GM12864 (cell line): ENCODE measurements at places on chromosomes 1 and 21.

DNA sequence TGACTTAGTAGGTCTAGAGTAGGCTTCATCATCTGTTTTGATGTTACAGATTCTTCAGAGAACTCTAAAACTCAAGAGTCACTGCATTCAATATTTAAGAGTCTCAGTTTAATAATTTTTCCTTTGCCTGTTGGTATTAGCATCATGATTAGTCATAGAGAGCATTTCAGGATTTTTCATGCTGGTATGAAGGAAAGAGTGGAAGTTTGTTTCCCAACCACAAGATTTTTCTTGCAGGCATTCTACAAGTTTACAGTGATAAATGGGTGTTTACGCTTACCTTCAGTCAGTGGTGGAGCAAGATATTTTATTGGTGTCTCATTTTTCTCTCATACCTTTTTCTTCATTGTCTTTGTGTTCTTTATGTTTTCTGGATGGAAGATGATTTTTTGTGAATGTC is 58.4 kb upstream of the MYOCOS start:
- DNase-seq = no peak

DNA sequence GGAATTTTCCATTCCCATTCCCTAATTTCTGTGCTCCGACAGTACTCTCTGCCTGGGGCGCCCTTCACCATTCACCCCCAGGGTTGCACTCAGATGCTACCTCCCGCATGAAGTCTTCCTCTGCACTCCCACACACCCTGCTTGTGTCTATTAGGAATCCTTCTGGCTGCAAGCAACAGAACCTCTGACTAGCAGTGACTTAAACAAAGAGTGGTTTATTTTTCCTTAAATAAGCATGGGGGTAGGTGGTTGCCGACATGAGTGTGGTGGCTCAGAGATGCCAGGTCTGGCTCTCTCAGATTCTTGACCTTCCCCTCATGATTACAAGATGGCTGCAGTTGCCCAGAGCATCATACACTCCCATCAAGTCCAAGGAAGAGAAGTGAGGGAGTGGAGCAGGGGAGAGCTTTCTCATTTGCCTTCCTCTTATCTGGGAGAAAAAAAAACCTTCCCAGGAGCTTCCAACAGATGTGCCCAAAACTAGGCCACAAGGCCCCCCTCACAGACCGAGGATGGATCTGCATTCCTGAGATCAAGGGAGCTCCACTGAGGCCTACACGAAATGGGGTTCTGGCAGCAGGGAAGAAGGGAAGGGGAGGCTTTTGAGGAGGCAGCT is 49.6 kb upstream of the LBR start:
- DNase-seq = no peak

- no peak for DNase-seq
Measured at GRCh38 chr1:200925831-200926230, 31.1 kb downstream of the INAVA start.

GRCh38 chr1:110210604-110211495 is 736 bp downstream of the KCNC4 start:
- no peak for DNase-seq

DNA sequence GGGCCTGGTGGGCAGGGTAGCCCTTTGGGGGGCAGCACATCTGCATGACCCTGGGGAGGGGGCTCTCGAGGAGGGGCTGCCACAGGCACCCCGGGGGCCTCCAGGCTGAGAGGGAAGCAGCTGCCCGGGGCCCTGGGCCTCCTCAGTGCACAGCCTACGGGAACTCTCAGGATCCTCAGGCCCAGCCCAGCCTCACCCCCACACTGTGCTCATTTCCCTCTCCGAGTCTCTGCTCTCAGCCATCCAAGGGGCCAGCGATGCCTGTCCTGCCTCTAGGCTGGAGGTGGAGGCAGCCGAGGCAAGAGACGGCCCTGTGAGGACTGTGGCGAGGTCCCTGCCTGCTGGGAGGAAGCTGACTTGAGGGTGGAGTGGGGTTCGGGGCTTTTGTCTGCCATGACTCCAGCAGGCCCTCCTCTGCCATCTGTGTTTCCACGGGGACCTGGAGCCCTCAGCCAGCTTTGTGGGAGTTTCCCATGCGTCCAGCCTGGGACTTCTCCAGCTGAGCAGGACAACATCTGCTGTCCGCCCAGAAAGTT is 7.2 kb upstream of the PLEKHG5 start:
- DNase-seq = no peak

DNA sequence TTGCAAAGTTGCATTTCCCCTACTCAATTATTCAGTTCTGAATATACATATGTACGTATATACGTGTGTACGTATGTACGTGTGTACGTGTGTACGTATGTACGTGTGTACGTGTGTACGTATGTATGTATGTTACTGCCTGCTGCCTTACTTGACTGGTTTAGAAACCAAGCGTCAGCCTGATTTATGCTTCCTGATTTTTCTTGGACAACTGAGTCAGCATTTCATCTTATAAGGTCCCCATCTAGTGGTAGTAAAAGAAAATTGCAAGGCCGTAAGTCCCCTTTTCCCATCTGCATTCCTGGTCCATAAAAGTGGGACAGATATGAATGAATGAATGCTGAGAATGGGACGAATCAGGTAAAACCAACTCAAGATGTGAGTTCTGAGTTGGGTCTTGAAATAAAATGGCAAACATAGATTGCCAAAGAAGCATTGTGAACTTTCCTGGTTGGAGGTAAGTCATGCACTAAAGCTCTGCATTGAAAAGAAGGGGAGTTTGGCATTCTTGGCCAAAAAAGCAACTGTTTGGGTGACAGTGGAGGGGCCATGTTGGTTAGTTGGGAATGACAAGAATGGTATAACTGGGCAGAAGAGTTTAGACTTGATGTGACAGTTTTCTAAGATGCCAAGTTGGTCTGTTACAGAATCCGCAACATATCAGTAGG is 76.4 kb upstream of the DNAH14 start:
- DNase-seq = no peak

- no peak for DNase-seq
Measured at GRCh38 chr1:90139837-90140236, 144.9 kb downstream of the ZNF326 start.

DNA sequence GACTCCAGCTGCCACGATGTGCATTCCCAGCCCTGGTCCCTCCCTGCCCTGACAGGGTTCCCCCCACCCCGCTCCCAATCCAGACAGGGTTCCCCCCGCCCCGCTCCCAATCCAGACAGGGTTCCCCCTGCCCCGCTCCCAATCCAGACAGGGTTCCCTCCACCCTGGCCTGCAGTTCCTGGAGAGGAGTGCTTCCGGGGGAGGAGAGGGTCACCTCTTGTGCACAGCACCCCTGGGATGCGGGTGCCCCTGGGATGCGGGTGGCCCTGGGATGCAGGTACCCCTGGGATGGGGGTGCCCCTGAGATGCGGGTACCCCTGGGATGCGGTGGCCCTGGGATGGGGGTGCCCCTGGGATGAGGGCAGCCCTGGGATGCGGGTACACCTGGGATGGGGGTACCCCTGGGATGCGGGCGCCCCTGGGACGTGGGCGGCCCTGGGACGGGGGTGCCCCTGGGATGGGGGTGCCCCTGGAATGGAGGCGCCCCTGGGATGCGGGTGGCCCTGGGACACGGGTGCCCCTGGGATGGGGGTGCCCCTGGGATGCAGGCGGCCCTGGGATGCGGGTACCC is 36.7 kb upstream of the SLC19A1 start:
- no peak for DNase-seq

DNA sequence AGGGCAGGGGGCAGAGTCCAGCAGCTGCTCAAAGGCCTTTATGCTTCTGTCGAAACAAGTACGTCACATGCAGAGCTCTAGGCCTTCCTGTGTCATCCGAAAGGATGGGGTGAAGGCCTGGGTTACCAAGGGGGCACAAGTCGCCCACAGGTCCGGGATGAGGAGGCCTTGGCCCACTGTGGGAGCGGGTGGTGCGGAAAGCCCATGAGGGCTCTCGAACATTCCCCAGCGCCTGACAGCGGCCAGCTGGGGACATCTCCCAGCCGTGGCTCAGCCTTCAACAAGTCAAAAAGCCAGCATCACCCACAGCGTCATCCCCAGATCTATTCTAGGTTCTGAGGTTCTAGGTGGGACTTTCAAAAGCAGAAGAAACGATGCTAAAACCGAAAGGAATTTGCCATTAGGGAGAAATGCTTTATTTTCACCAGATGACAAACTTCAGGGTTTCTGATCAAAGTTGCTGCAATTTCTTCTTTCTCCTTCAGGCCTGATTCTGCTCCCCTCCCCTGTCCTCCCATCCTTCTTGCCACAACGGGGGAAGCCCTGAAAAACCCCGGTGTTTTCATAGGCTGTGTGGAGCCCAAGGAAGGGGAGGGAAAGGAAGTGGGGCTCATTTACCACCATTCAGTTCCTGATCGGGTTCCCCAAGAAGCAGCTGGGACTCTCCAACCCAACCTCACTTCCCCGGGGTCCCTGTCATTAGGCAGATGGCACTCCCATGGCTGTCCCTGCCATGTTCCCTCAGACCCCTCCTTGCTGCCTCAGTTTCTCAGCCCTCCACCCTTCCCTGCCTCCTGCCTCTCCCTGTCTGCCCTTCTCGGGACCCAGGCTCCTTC is 17.6 kb downstream of the GPR137B start:
- peak; percentile 87 for DNase-seq

GRCh38 chr1:65758128-65758527 is 34.6 kb upstream of the PDE4B start:
- DNase-seq = no peak

DNA sequence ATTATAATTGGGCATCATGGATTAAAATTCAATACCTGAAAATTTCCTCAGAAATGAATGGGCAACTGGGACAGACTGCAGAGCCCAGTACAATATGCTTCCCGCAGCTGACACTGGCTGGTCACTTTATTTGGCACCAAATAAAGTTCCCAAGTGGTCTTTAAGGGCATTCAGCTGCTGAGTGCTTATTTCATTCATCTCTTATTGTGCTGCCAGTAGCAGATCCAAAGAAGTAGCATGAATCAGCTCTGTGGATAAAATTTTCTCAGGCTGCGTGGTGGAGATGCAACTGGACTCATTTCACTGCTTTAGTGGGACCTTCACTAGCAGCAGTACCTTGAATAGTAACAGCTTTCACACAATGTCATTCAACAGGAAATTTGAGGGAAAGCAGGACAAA is 226.3 kb upstream of the ADGRL2 start:
- DNase-seq = no peak

DNA sequence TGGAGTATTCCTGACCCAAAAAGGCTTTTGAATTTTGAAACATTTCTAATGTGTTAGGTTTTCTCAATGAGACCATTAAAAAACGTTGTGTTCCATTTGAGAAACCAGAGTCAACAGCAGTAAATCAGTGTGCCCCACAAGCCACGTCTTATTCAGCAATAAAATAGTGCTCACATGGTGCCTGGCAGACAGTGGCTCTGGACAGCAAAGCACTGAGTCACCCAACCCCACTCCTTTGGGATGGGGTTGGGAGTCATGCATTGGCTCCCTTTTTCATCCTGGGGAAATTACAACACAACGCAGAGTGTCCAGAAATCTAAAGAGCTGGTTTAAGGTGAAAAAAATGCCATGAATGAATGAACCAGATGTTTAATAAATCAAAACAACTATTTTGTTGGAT is 46.5 kb downstream of the KCNJ15 start:
- DNase-seq = no peak

- DNase-seq = no peak
Measured at GRCh38 chr1:154857441-154858215, 12.5 kb downstream of the KCNN3 start.

GRCh38 chr1:89331890-89332289 is 32.0 kb upstream of the GBP6 start:
- no peak for DNase-seq

GRCh38 chr1:26387447-26387846 is 14.9 kb upstream of the ZNF683 start:
- no peak for DNase-seq

DNA sequence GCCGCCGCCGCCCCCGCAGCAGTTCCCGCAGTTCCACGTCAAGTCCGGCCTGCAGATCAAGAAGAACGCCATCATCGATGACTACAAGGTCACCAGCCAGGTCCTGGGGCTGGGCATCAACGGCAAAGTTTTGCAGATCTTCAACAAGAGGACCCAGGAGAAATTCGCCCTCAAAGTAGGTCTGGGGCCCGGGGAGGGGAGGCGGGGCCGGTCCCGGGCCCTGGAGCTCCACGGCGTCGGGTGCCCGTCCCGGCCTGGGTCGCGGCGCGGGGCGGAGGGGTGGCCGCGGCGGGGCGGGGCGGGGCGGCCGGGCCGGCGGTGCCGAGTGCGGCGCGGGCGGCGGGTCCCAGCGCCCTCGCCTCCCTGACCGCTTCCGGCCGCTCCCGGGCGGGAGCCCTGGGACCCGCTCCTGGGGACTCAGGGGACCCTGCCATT is 646 bp downstream of the MAPKAPK2 start:
- DNase-seq = no peak

DNA sequence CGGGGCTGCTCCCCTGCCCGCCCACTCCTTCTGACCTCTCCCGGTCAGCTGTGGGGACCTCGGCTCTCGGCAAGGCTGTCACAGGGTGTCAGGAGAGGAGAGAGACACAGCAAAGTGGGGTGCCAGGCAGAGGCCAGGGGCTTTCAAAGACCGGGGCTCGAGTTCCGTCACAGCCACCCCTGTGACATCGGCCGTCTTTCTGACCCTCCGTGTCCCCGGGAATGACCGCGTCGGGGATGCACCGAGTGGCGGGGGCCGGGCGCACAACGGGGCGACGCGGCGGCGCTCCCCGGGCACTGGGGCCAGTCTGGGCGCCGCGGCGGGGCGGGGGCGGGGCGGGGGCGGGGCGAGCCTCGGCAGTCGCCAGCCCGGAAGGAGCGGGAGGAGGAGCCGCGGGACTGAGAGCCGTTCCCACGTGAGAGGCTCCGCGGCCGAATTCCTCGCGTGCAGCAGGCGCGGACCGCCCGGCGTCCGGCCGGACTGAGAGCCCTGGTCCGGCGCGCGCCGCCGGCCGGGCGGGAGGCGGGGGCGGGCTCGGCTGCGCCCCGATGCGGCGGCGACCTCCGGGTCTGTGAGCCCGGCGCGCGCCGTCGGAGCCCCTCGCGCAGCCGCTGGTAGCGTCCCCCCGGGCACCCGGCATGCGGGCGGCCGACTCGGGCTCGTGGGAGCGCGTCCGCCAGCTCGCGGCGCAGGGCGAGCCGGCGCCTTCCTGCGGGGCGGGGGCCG is 229.7 kb upstream of the TMEM51 start:
- DNase-seq = no peak

- DNase-seq = peak; percentile 2
Measured at GRCh38 chr1:103106426-103107341, 1.6 kb downstream of the COL11A1 start.

DNA sequence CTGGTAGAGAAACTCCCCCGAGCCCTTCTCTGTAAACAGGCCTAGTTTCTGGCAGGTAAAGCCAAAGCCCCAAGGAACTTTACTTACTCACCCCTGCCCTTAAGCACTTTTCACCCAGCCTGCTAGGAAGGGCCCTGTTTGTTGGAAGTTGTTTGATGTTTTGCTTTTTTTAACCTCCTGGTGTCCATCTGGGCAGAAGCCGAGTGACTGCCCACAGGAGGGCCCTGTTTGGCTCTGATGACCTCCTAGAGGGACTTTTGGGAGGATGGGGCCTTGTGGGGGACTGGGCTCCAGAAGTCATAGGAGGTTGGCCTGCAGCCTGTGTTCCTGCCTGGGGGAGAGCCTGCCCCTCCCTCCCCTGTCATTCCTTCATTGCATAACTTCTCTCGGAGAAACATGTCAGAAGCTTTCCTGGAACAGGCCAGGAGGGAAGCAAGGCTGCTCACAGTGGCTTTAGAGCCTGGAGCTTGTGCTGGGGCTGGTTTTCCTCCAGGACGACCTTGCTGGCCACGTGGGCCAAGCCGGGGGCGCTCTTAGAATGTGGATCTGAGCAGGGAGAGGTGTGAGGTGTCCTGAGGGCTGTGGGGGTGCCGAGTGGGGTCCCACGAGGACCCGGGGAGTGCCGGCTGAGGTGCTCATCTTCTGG is 33.9 kb downstream of the COQ8A start:
- no peak for DNase-seq

- DNase-seq = no peak
Measured at GRCh38 chr1:10607228-10607627, 132.5 kb downstream of the PEX14 start.
